ENCODE measurements at places on chromosomes 6 and 20. TPM values are rescaled to one million over a fixed set of nuclear protein-coding genes. Genes with fewer than 3 reads are reported as not detected.

Gene CDH4
- total RNA-seq = 1.4 TPM

Gene SH3BGRL2
- 12.0 TPM for total RNA-seq

Gene MYLK4
- 0.37 TPM for total RNA-seq

Gene F13A1
- total RNA-seq = 58.7 TPM

Gene TSBP1
- total RNA-seq = not detected

Gene CCDC170
- 0.49 TPM for total RNA-seq

Gene LCA5
- 1.9 TPM for total RNA-seq

GRCh38 chr20:2767768-2768631 is 32.4 kb downstream of the CPXM1 start:
- peak overlapping the region; percentile 43 for H3K27ac ChIP-seq
- H3K36me3 ChIP-seq = no peaks in the 10 kb centered on the region
- H3K4me3 ChIP-seq = no peak overlapping the region
- H3K4me1 ChIP-seq = peaks cover 6% of the 10 kb centered on the region

- DNase-seq = no peak
- H3K36me3 ChIP-seq = no peaks in the 10 kb centered on the region
- H3K4me1 ChIP-seq = no peaks in the 10 kb centered on the region
Measured at GRCh38 chr6:42278131-42278853, 60.6 kb upstream of the MRPS10 start.

- no peaks in the 10 kb centered on the region for H3K27me3 ChIP-seq
- no peak overlapping the region for H3K27ac ChIP-seq
- no peak overlapping the region for H3K4me3 ChIP-seq
- H3K4me1 ChIP-seq = no peaks in the 10 kb centered on the region
- no peaks in the 10 kb centered on the region for H3K36me3 ChIP-seq
- DNase-seq = no peak
Measured at GRCh38 chr20:35319192-35319870, 27.1 kb upstream of the FAM83C start.

- H3K4me3 ChIP-seq = no peak overlapping the region
- peaks cover 11% of the 10 kb centered on the region for H3K36me3 ChIP-seq
- no peak overlapping the region for H3K27ac ChIP-seq
- no peaks in the 10 kb centered on the region for H3K27me3 ChIP-seq
- no peak for DNase-seq
Measured at GRCh38 chr6:166410426-166410935, 27.7 kb upstream of the MPC1 start.

GRCh38 chr20:21167261-21167660 is 41.4 kb downstream of the KIZ start:
- H3K4me3 ChIP-seq = no peak overlapping the region
- no peak for DNase-seq
- H3K36me3 ChIP-seq = peaks cover 8% of the 10 kb centered on the region
- no peaks in the 10 kb centered on the region for H3K27me3 ChIP-seq
- H3K27ac ChIP-seq = no peak overlapping the region

DNA sequence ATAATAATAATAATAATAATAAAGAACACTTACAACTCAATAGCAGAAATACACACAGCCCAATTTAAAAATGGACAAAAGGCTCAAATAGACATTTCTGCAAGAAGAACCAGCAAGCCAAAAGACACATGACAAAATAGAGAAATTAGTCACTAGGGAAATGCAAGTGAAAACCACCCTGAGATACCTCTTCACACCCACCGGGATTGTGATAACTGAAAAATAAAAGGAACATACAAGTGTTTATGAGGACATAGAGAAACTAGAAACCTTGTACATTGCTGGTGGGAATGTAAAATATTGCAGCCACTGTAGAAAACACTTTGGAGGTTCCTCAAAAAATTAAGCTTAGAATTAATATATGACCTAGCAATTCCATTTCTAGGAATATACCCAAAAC is 59.2 kb downstream of the ZDHHC14 start:
- H3K4me3 ChIP-seq = no peak overlapping the region
- H3K27me3 ChIP-seq = no peaks in the 10 kb centered on the region
- H3K4me1 ChIP-seq = no peaks in the 10 kb centered on the region
- H3K27ac ChIP-seq = no peak overlapping the region
- no peak for DNase-seq

- H3K27ac ChIP-seq = no peak overlapping the region
- no peaks in the 10 kb centered on the region for H3K4me1 ChIP-seq
- H3K27me3 ChIP-seq = no peaks in the 10 kb centered on the region
- H3K4me3 ChIP-seq = no peak overlapping the region
- no peaks in the 10 kb centered on the region for H3K36me3 ChIP-seq
- no peak for DNase-seq
Measured at GRCh38 chr6:72741083-72741482, 119.2 kb downstream of the KCNQ5 start.

GRCh38 chr6:41494212-41495110 is 51.7 kb upstream of the FOXP4 start:
- no peak for DNase-seq
- no peak overlapping the region for H3K4me3 ChIP-seq
- no peak overlapping the region for H3K27ac ChIP-seq

- H3K27me3 ChIP-seq = no peaks in the 10 kb centered on the region
- H3K4me1 ChIP-seq = no peaks in the 10 kb centered on the region
- H3K27ac ChIP-seq = no peak overlapping the region
- no peak overlapping the region for H3K4me3 ChIP-seq
- no peaks in the 10 kb centered on the region for H3K36me3 ChIP-seq
- DNase-seq = no peak
Measured at GRCh38 chr6:153024709-153025017, 22.2 kb upstream of the MTRF1L start.

GRCh38 chr20:1434571-1435336 is 31.9 kb downstream of the NSFL1C start:
- no peaks in the 10 kb centered on the region for H3K27me3 ChIP-seq
- no peak overlapping the region for H3K27ac ChIP-seq
- H3K4me1 ChIP-seq = no peaks in the 10 kb centered on the region

GRCh38 chr6:37050045-37050853 is 44.8 kb downstream of the FGD2 start:
- no peak overlapping the region for H3K27ac ChIP-seq
- H3K36me3 ChIP-seq = no peaks in the 10 kb centered on the region
- no peaks in the 10 kb centered on the region for H3K27me3 ChIP-seq
- H3K4me3 ChIP-seq = no peak overlapping the region
- H3K4me1 ChIP-seq = peaks cover 22% of the 10 kb centered on the region

DNA sequence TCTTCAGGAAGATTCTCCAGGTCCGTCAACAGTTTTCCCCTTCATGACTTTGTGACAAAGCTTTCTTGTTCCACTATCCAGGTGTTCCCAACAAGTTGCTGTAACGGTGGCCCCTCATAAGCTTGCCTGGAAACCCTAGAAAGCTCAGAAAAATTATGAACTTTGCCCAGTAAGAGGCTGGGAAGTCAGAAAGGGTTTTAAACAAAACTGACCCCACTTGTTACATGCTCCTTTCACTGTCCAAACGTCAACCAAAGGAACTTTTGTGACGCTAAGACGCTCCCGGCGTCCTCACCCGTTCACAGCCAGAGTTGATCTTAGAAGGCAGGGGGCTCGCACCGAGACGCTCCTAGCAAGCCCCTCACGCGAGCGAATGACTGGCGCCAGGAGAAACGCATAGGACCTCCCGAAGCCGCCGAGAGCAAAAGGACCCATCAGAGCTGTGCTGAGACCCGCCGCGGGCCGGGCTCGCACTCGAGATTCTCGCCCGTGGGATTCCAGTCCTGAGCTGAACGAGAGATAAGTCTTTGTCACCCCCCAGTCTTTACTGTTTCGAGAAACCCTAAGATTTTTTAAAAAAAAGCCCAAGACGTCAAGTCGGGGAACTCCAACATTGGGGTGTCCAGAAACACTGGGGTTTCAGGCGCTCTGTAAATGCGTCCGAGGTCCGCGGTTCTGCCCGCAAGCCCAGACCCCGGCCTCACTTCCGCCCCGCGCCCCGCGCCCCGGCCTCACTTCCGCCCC is 544 bp upstream of the ACAT2 start:
- H3K27ac ChIP-seq = peak overlapping the region; percentile 95
- H3K36me3 ChIP-seq = peaks cover 3% of the 10 kb centered on the region
- H3K4me1 ChIP-seq = no peaks in the 10 kb centered on the region
- H3K4me3 ChIP-seq = peak overlapping the region; percentile 94
- peak; percentile 30 for DNase-seq

GRCh38 chr20:19301843-19302242 is 89.4 kb downstream of the SLC24A3 start:
- no peak overlapping the region for H3K27ac ChIP-seq
- H3K36me3 ChIP-seq = no peaks in the 10 kb centered on the region
- H3K27me3 ChIP-seq = no peaks in the 10 kb centered on the region

GRCh38 chr6:133352046-133352445 is 110.9 kb downstream of the EYA4 start:
- no peak for DNase-seq
- no peak overlapping the region for H3K4me3 ChIP-seq
- H3K27me3 ChIP-seq = no peaks in the 10 kb centered on the region
- no peak overlapping the region for H3K27ac ChIP-seq
- H3K4me1 ChIP-seq = no peaks in the 10 kb centered on the region
- no peaks in the 10 kb centered on the region for H3K36me3 ChIP-seq

GRCh38 chr6:136586295-136586694 is 36.1 kb upstream of the MAP7 start:
- H3K27ac ChIP-seq = no peak overlapping the region
- H3K27me3 ChIP-seq = no peaks in the 10 kb centered on the region
- no peak overlapping the region for H3K4me3 ChIP-seq

DNA sequence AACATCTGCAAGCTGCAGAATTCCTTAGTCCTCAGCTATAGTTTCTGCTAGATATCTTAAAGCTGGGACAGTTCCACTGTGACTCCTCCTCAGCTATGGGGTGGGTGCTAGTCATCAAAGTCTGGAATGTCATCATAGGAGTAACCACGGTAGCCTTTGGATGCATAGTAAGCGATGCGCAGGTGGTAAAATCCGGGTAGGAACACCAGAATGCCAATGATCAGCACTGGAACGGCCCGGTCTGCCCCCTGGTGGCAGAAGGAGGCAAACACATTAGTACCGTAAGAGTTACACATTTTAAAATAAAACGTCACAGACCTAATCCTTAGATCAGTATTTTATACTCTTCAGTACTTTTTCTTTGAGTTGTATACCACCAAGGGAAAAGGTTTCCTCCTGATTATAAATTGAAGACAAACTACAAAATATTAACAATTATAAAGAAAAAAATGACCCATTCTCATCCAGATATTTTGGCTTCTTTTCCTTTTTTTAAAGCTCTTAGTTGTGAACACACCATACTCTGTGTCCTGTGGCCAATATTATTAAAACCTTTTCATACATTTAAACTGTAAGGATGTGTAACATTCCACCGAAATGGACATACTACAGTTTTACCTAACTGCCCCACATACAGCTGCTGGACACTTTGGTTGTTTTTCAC is 18.9 kb downstream of the PCNA start:
- H3K27me3 ChIP-seq = no peaks in the 10 kb centered on the region
- peak; percentile 78 for DNase-seq
- no peaks in the 10 kb centered on the region for H3K4me1 ChIP-seq
- H3K4me3 ChIP-seq = no peak overlapping the region
- peaks cover 17% of the 10 kb centered on the region for H3K36me3 ChIP-seq
- no peak overlapping the region for H3K27ac ChIP-seq

DNA sequence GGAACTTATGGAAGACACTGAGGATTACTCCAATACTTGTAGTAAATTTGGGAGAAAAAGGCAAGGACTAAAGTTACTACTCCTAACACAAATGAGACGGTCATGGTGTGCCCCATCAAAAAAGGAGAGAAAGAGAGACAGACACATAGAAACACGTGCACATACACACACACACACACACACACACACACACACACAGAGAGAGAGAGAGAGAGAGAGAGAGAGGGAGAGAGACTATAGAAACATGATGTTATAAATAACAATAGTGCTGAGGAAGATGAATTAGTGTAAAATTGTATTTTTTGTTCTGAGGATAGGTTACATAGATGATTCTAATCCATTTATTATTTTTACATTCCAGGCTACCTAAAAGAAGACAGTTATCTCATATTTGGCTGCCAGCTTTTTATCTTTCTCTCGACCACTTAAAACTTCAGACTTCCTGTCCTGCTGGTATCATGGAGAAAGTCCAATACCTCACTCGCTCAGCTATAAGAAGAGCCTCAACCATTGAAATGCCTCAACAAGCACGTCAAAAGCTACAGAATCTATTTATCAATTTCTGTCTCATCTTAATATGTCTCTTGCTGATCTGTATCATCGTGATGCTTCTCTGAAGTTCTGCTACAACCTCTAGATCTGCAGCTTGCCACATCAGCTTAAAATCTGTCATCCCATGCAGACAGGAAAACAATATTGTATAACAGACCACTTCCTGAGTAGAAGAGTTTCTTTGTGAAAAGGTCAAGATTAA is 10.5 kb downstream of the PLN start:
- H3K36me3 ChIP-seq = no peaks in the 10 kb centered on the region
- H3K27ac ChIP-seq = no peak overlapping the region
- H3K4me3 ChIP-seq = no peak overlapping the region
- H3K27me3 ChIP-seq = no peaks in the 10 kb centered on the region

GRCh38 chr6:15382712-15383111 is 136.8 kb downstream of the JARID2 start:
- DNase-seq = no peak
- H3K4me3 ChIP-seq = no peak overlapping the region
- no peak overlapping the region for H3K27ac ChIP-seq
- H3K36me3 ChIP-seq = no peaks in the 10 kb centered on the region
- H3K4me1 ChIP-seq = peaks cover 3% of the 10 kb centered on the region
- no peaks in the 10 kb centered on the region for H3K27me3 ChIP-seq

- H3K36me3 ChIP-seq = no peaks in the 10 kb centered on the region
- peaks cover 30% of the 10 kb centered on the region for H3K4me1 ChIP-seq
- no peak overlapping the region for H3K27ac ChIP-seq
- H3K27me3 ChIP-seq = no peaks in the 10 kb centered on the region
Measured at GRCh38 chr6:163417595-163417994, 3.1 kb downstream of the QKI start.

GRCh38 chr20:1866834-1867233 is 28.4 kb upstream of the SIRPA start:
- no peak overlapping the region for H3K4me3 ChIP-seq
- no peaks in the 10 kb centered on the region for H3K4me1 ChIP-seq
- no peaks in the 10 kb centered on the region for H3K36me3 ChIP-seq
- H3K27me3 ChIP-seq = no peaks in the 10 kb centered on the region
- H3K27ac ChIP-seq = no peak overlapping the region

DNA sequence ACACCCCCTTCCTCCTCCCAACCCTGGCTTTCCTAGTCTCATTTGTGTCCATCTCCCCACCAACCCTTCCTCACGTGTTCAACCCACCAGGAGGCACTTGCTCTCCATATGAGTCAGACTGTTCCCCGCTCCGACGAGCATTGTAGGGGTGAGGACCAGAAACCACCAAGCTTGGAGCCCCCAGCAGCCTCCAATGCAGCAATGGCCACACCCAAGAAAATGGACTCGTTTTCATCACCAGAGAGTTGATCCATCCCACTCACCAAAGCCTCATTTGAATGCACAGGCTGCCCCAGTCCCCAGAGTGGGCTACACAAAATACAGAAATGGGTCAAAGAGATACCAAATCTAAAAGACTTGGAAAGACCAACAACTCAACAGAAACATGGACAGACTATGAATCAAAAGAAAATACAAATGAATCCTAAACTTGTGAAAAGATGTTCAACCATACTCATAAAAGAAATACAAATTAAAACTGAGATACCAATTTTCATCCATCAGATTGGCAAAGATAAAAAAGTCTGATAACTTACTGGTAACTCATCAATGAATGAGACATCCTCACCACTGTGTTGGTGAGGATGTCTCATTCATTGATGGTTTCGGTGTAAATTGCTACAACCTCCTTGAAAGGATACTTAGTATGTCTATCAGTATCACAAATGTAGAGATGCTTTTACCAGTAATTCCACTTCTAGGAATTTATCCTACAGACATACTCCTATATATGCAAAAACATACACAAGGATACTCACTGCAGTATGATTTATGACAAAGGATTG is 68.1 kb downstream of the TRERF1 start:
- H3K27ac ChIP-seq = no peak overlapping the region
- H3K4me3 ChIP-seq = no peak overlapping the region
- no peaks in the 10 kb centered on the region for H3K4me1 ChIP-seq
- no peak for DNase-seq

Data from pancreas (tissue), 10 donors.